ENCODE measurements at places on chromosomes 6 and 20.

DNA sequence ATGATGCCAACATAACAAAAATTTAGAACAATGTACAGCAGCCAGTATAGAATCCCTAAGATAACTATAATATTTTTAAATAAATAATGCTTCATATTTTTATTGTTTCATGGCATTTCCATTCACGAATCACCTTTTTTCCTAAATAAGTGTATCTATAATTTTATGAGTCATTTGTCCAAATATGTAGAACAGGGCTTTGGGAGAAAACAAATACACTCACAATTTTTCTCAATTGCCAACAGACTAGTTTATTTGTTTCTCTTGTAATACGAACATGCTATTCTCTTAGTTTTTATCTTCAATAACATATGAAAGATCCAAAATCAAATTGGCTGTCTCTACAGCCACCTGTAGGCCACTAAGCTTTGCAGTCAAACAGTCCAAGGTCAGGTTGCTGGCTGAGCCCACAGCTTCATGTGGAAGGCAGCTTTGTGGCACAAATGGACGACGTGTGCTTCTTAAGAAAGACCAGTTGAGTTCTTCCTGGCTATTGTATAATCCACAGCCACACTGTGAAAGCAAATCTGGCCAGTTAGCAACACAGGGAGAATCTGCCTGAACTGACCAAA lies 29.0 kb downstream of the MKKS start:
- no peak for DNase-seq

- DNase-seq, result no peak
Measured at GRCh38 chr6:116278854-116279231, 887 bp downstream of the TSPYL1 start.

- no peak for DNase-seq
Measured at GRCh38 chr6:159633196-159633595, 59.8 kb downstream of the SOD2 start.

- DNase-seq, result no peak
Measured at GRCh38 chr6:85775883-85776282, 133.2 kb upstream of the SYNCRIP start.

DNA sequence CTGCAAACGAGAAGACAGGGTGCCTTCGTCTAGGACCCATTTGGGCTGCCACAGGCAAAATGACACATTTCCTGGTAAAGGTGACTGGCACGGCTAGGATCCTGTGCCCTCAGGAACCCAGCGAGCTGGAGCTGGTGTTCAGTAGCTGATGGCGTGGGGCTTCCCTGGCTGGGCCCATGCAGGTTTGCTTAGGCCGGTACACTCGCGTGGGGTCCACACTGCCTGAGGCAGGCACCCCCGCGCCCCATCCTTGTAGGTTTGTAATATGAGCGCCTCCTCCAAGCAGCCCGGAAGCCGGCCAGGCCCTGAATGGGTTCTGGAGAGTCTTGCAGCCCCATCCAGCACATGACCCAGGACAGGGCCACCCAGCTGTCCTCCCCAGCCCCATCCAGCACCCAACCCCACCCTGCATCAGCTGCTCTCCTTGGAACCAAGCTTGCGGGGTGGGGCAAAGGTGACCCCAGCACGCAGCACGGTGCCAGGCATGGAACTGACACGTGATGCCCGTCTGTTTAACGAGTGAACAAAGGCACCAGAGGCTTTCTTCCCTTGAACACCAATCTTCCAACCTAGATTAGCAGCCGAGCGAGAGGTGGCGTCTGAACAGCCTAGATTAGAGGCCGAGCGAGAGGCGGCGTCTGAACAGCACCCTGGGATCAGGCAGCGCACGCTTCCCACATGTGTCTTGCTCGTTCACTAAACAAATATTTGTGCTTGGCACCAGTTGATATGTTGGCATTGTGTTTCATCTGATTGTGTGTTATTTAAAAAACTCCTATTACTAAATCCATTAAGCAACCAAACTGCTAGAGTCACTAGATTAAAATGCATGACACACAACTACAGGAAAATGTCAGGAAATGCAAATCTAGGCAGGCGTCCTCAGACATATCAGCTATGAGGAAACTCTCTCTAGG lies 112.1 kb downstream of the DLL1 start:
- DNase-seq, result no peak

GRCh38 chr6:134009876-134010275 lies 42.5 kb downstream of the SLC2A12 start:
- no peak for DNase-seq

GRCh38 chr6:94636780-94637385 lies 940.5 kb upstream of the MANEA start:
- peak; percentile 24 for DNase-seq

GRCh38 chr6:85432554-85432953 lies 17.3 kb upstream of the NT5E start:
- DNase-seq, result no peak

GRCh38 chr6:149318581-149319286 lies 1.2 kb downstream of the TAB2 start:
- no peak for DNase-seq

DNA sequence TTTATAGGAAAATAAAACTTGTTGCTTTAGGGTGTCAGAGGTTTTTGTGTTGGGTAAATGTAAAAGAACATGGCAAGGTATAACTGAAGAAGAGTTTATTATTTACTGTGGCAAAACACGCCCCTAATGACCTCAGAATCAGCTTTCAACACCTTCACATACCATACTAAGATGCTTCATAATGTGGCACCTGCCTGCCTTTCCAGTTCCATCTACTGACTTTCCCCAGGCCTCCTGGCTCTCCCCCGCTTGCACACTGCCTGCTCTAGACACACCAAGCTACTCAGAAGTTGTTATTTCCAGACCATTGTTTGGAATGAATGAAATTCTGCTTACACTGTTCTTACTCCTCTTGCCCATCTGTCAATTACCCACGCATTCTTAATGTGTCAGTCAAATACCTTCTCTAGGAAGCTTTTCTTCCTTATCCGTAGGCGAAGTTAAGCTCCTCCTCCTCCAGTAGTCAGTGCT lies 1.8 kb downstream of the TIAM2 start:
- DNase-seq, result no peak

DNA sequence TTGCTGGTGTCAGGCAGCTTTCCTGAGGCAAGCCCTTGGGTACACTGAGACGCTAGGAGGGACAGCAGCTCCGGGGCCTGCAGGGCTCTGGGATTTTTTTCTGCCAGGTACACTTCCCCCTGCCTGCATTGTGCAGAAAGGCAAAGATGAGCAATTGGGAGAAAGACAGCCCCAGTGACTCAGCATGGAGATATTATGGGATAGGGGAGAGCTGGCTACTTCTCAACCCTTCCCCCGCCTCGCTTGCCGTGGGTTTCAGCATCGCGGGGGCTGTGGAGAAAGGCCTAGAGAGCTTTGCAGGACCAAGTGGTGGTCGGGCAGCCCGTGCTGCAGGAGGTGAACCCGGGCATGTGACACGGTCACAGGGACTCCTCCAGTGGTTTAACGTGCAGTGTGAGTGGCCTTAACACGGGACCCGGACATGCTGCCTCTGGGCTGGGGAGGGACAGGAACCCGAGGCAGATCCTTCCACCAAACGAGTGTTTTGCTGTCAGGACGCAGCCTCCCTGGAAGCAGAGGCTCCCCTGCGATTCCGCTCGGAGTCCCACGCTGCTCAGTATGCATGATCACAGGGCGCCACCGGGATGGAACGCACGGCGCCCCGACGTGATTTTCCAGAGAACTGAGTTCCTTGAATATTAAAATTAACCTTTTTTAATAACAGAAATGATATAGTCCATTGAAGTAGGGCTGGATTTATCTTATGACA lies 139.9 kb downstream of the CDH4 start:
- no peak for DNase-seq

DNA sequence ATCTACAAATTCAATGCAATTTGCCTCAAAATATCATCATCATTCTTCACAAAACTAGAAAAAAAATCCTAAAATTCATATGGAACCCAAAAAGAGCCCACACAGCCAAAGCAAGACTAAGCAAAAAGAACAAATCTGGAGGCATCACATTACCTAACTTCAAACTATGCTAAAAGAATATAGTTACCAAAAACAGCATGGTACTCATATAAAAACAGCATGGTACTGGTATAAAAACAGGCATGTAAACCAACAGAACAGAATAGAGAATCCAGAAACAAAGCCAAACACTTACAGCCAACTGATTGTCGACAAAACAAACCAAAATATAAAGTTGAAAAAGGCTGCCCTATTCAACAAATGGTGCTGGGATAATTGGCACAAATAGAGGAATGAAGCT lies 278.1 kb downstream of the TPBG start:
- no peak for DNase-seq

GRCh38 chr6:52984247-52984646 lies 10.8 kb downstream of the GSTA4 start:
- DNase-seq, result no peak

GRCh38 chr20:17485017-17485416 lies 46.2 kb downstream of the BFSP1 start:
- DNase-seq, result no peak

DNA sequence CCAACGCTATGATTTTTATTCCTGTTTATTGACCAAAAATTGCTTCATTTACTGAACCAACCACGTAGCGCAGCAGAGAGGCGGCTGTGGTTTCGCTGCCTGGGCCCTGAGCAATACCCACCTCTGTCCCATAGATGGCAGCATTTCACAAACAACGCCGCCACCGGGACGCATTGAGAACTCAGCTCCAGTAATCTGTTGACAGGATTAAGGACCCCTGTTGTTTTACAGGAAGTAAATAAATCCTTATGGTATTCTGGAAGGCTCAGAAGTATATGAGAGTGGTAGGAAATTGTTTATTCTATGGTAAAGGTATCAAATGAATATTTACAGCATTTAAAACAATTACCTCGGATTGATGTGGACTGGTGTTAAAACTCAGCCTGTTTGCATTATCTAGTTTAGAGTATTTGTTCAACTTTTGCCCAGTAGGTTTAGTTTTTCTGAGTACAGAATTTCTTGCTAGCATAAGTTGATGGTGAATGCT lies 547.9 kb upstream of the SLC35B3 start:
- DNase-seq, result peak; percentile 79

DNA sequence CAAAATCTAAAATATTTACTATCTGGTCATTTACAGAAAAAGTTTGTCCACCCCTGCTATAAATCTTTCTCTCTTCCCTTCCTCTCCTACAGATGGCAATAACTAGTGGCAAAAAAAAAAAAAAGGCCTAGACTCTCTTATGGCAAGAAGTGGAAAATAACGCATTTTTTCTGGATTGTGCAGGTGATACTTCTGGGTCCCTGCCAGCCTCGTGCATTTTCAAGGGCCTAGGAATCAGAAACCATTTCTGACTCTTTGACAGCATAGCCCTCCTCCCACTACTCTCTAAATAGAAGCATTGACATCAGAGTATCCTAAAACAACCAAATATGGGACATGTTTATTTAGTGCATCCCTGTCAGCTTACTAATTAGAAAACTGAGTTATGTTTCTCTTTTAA lies 251.0 kb downstream of the KHDC1L start:
- no peak for DNase-seq

- no peak for DNase-seq
Measured at GRCh38 chr6:149235130-149235561, 82.4 kb upstream of the TAB2 start.

GRCh38 chr6:45952168-45952529 lies 63.5 kb downstream of the CLIC5 start:
- no peak for DNase-seq

DNA sequence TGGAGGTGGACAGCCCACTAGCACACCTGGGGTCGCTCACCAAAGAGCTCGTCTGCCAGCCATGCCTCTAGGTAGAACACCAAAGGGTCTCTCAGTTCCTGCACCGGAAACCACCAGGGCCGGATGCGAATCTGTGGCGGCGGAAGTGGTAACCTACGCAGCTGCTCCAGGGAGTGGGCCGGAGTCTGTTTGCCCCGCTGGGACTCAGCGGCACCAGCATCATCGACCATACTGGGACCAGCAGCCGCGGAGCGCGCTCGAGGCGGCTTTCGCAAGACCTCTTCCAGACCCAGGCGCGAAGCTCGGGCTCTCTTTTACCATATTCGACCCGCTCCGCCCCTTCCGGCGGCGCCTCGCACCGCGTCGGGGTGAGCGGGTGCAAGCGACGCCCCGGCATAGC lies at the start of gene OOEP:
Gene OOEP, minus strand, starts transcription at position 335 of the 400 bp plus-strand sequence. Its CDS starts 105 bp downstream, at position 230.
- DNase-seq, result no peak

DNA sequence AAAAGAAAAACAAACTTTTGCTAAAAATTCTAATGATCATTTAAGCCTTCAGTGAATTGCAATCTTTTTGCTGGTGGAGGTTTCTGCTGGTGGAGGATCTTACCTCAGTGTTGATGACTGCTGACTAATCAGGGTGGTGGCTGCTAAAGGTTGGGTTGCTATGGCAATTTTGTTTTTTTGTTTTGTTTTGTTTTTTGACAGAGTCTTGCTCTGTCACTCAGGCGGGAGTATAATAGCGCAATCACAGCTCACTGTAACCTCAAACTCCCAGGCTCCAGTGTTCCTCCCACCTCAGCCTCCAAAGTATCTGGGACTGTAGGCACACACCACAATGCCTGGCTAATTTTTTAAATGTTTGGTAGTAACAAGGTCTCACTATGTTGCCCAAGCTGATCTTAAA lies 94.7 kb downstream of the ANKRD6 start:
- DNase-seq, result no peak

DNA sequence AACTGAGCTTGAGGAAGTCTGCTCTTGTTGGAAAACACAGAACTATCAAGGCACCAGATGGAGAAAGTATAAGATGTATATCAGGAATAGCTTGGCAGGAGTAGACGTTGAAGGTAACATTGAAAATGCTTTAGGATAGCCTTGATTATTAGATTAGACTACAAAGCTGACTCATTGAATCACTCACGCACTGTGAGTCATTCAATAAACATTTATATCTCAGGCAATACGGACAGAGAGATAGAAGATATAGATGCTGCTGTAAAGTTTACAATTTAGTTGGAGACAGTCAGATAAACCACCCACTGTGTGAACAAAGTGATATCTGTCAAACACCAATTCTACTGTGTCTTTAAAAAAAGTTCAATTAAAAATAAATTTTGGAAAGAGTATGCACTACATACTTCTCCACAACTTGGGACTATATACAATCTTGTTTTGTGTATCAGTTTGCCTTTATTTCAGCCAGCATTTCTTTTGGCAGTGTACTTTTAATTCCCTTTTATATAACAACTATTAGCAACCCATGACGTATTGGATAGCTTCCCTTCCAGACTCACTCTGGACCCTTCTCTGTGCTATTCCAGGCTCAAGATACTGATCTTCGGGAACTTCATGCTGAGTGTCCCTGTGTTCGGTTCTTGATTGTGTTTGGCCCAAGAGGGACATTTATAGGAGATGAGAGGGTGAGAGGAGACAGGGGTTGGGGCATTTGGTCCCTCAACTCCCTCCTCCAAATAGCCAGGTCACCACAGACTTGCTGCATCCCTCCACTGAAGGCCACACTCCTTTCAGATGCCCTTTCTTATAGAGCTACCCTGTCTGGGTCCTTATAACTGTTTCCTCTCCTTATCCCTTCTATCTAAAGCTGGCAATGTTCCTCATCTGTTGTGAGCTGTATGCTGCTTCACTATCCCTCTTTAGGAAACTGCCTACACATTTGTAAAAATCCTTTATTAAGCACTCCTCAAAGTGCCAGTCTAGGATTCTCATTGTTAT lies 176.6 kb upstream of the PTPRK start:
- DNase-seq, result no peak

DNA sequence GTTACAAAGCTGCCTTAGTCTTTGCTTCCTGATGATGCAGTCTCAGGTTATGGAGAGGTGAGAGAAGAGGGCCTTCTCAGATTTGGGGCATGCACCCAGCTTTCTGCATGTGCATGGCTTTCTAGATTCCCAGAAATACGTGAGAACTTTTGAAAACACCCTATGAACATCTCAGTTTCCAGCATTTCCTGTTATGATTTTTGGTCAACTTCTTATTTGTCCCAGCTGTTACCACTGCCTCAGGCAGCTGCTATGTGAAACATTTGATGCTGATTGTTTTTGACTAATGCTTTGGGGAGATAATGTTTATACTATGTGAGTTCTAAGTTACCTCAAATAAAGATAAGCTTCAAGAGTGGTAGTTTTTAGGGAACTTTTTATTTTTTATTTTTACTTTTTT lies 9.5 kb upstream of the SNAP25 start:
- no peak for DNase-seq

Measured in neuronal stem cell (in vitro differentiated cells).